Naive thymus-derived CD4-positive, alpha-beta T cell (primary cell): ENCODE measurements at places on chromosomes 3 and 15. TPM values are rescaled to one million over a fixed set of nuclear protein-coding genes. Genes with fewer than 3 reads are reported as not detected.

The P2RY12 gene
- total RNA-seq, result not detected

GRCh38 chr3:134646086-134646485, 4.7 kb downstream of the KY start:
- DNase-seq, result no peak
- H3K27me3 ChIP-seq, result no peaks in the 10 kb centered on the region
- no peaks in the 10 kb centered on the region for H3K4me1 ChIP-seq
- no peaks in the 10 kb centered on the region for H3K36me3 ChIP-seq
- no peak overlapping the region for H3K27ac ChIP-seq
- H3K4me3 ChIP-seq, result no peak overlapping the region

The OXTR gene
- 0.24 TPM for total RNA-seq

DNA sequence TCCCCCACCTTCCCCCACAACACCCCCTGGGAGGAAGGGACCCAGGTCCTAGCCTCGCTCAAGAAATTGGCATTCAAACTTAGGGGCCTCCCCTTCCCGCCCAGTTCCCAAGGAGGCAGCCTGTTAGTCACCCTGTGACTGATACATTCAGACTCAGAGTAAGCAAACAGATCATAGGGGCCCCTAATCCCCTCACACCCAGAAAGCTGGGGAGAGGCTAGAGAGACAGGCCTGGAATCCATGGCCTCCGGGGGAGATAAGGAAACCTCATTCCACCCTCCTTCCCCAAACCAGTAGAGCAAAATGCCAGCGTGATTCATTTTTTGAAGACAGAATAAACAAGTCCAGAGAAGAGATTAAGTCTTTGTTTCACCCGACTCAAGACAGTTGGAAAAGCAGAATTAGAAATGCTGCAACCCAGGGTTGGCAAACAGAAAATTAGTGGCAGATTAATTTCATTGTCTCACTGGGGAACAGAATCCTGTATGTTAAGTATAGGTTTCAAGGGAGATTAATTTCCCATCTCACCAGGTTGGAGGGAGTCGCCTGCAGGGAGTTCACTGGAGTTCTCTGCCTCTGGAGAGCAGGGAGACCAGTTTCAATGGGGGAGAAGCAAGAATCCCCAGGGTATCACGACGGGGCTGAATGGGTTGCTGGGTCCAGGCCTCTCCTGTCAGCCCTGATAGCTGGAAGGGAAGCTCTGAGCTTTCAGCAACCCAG, 268.3 kb downstream of the UACA start:
- no peaks in the 10 kb centered on the region for H3K27me3 ChIP-seq
- no peak overlapping the region for H3K4me3 ChIP-seq
- DNase-seq, result no peak

The BSN gene
- total RNA-seq, result 0.14 TPM

The SAMD7 gene
- not detected for total RNA-seq

DNA sequence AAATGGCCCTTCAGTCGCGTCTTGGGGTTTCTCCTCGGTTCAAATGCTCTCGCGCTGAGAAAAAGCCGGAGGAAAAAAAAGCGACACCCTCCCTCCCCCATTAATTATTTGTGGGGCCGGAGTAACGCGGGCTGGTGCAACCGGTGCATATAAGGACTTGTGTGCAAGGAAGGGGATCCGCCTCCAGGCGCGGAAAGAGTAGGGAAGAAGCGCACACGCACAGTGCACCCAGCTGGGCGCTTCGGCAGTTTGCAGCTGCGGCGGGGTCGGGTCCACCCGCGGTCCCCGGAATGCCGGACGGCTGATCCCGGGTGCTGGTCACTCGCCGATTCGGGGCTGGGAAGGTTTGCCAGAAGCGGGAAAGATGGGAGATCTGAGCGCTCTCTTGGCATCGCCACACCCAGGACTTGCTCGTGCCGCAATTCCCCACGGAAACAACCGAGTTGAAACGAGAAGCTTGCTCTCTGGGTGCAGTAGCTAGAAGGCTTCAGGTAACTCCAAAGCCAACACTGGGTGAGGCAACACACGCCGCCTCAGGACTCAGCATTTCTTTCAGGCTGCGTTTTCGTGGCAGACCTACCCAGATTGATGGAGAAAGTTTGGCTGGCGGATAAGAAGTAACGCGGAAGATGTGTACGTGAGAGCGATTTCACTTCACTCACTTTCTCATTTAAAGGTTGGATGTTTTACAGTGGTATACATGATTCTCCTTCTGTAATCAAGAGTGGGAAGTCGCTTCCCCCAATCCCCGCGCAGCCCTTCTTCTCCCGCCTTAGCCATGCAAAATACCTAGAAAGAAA, 720 bp upstream of the TNIK start:
- peak; percentile 47 for DNase-seq
- peak overlapping the region; percentile 81 for H3K27ac ChIP-seq
- H3K4me1 ChIP-seq, result peaks cover 15% of the 10 kb centered on the region
- peak overlapping the region; percentile 87 for H3K4me3 ChIP-seq

The OPA1 gene
- total RNA-seq, result 59.4 TPM

The C15orf62 gene
- total RNA-seq, result 0.73 TPM

GRCh38 chr15:43370310-43370974, 401 bp downstream of the ZSCAN29 start:
- no peaks in the 10 kb centered on the region for H3K27me3 ChIP-seq
- H3K4me3 ChIP-seq, result peak overlapping the region; percentile 84
- DNase-seq, result peak; percentile 30
- no peaks in the 10 kb centered on the region for H3K36me3 ChIP-seq
- H3K27ac ChIP-seq, result peak overlapping the region; percentile 60

DNA sequence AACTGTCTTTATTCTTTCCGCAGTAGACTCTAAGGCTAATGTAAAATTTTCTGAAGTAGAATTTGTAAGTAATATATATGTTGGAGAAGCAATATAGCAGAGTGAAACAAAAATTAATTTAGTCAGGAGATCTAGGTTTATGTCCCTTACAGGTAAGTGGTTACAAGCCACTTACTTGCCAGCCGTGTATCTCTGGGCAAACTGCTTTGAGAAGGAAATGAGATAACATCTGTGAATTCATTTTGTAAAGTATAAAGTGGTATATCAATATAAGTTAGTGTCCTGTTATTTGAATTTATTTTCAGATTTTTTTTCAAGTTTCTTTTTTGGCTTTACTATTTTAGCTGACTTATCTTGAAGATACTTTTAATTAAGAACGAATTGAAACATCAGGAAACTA, 5.5 kb downstream of the DAZL start:
- no peaks in the 10 kb centered on the region for H3K36me3 ChIP-seq
- H3K4me3 ChIP-seq, result no peak overlapping the region
- H3K4me1 ChIP-seq, result no peaks in the 10 kb centered on the region
- H3K27me3 ChIP-seq, result no peaks in the 10 kb centered on the region
- DNase-seq, result no peak
- no peak overlapping the region for H3K27ac ChIP-seq

The ACVR2B gene
- 13.5 TPM for total RNA-seq

DNA sequence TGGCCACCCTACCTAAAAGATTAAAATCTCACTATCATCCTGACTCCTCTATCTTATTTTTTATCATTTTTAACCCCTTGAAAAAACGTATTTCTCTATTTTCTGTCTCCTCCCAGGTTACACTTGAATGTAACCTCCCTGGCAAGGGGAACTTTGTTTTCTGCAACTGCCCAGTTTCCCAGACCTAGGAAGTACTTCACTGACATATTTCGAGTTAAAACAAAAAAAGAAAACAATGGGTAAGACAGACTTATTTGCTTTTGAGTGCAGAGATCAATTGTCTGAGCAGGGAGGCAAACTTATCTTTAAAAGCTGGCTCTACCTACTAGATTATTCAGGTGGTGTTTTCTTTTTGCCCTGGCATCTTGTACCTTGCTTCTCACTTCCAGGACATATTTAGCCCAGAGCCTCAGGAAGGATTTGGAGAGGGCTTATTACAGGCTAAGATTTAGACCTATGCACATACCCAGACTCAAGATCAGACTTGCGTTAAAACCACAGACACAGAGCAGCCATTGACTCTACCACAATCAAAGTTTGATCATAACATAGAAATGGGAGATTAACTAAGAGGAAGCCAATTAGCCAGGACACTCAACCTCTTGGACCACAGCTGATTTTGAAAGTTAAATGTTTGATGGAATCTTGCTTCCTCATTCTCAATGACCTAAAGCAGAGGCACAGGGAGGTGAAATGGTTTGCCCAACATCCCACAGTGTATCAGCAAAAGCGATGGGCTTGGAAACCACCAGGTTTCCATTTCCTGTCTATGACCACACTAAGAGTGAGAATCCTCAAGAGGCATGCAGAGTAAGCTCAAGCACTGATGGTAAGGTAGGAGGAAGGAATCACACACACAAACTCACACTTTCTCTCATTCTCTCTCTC, 169.5 kb upstream of the THBS1 start:
- H3K36me3 ChIP-seq, result no peaks in the 10 kb centered on the region
- DNase-seq, result no peak
- H3K4me3 ChIP-seq, result no peak overlapping the region
- H3K27ac ChIP-seq, result no peak overlapping the region

GRCh38 chr3:168885028-168885427, 778.5 kb downstream of the MECOM start:
- no peaks in the 10 kb centered on the region for H3K4me1 ChIP-seq
- H3K27ac ChIP-seq, result no peak overlapping the region
- H3K4me3 ChIP-seq, result no peak overlapping the region
- H3K36me3 ChIP-seq, result no peaks in the 10 kb centered on the region

DNA sequence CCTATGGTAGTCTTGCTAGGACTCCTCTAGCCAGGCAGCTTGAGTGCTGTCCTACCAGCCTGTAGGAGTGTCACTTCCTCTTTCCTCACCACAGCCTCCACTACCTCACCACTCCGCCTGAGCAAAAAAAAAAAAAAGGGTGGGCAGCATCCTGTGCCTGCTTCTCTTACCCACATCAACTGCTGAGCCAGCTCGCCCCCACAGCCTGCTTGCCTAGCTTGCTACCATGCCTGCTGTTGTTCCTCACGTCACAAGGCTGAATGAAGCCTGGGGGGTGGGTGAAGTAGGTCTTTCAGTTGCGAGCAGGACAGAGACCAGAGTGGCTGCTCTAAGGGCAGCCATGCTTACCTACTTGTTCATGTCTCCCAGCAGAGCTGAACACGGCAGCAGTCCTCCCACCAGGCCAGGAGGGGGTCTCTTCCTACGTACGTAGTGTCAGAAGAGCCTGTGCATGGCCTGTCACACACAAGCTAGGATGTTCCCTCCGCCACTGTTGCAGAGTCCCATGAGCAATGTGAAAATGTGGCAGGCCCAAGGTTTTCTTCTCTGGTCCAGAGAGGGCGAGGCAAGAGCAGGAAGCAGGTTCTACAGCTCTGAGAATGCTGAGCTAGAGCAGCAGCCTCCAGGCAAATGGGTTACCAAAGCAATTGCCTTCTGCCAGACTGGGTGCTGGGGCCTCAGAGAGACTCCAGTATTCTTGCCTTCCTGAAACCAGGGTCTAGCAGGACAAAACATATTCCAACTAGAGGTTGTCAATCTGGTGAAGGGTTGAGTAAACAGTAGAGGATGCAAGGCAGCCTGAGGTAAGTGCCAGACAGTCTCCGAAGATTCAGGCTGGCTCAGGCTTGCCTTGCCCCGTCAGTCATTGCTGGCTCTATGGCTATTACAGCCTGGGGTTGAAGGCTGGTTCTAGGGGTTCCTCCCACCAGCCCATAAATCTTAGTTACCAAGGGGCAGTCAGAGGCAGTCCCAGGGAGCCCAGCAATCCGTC, 8.1 kb downstream of the PPM1M start:
- H3K27ac ChIP-seq, result peak overlapping the region; percentile 87
- no peaks in the 10 kb centered on the region for H3K27me3 ChIP-seq
- DNase-seq, result peak; percentile 95
- H3K36me3 ChIP-seq, result peaks cover 20% of the 10 kb centered on the region
- peak overlapping the region; percentile 38 for H3K4me3 ChIP-seq
- H3K4me1 ChIP-seq, result peaks cover 55% of the 10 kb centered on the region

- peaks cover 11% of the 10 kb centered on the region for H3K4me1 ChIP-seq
- DNase-seq, result no peak
- H3K36me3 ChIP-seq, result no peaks in the 10 kb centered on the region
- H3K27me3 ChIP-seq, result peaks cover 59% of the 10 kb centered on the region
- H3K4me3 ChIP-seq, result no peak overlapping the region
Observed at GRCh38 chr15:96354731-96355567, 24.4 kb downstream of the NR2F2 start.

GRCh38 chr3:43765521-43765971, 74.8 kb downstream of the ABHD5 start:
- no peaks in the 10 kb centered on the region for H3K27me3 ChIP-seq
- H3K36me3 ChIP-seq, result no peaks in the 10 kb centered on the region
- H3K4me3 ChIP-seq, result no peak overlapping the region
- H3K4me1 ChIP-seq, result peaks cover 14% of the 10 kb centered on the region
- DNase-seq, result no peak

GRCh38 chr3:157605356-157605755, 102.1 kb upstream of the VEPH1 start:
- H3K36me3 ChIP-seq, result no peaks in the 10 kb centered on the region
- H3K27me3 ChIP-seq, result no peaks in the 10 kb centered on the region
- no peak for DNase-seq
- H3K4me1 ChIP-seq, result no peaks in the 10 kb centered on the region

GRCh38 chr15:49415638-49416037, 7.4 kb upstream of the FGF7 start:
- no peaks in the 10 kb centered on the region for H3K27me3 ChIP-seq
- H3K36me3 ChIP-seq, result no peaks in the 10 kb centered on the region
- no peak overlapping the region for H3K27ac ChIP-seq
- no peaks in the 10 kb centered on the region for H3K4me1 ChIP-seq
- no peak overlapping the region for H3K4me3 ChIP-seq
- no peak for DNase-seq

The OR5H14 gene
- not detected in 2 replicates for total RNA-seq

GRCh38 chr3:114114719-114115118, 58.2 kb downstream of the QTRT2 start:
- H3K27me3 ChIP-seq, result no peaks in the 10 kb centered on the region
- H3K4me3 ChIP-seq, result no peak overlapping the region
- H3K4me1 ChIP-seq, result no peaks in the 10 kb centered on the region
- DNase-seq, result no peak
- no peaks in the 10 kb centered on the region for H3K36me3 ChIP-seq

The CCR8 gene
- not detected for total RNA-seq
